ENCODE measurements at places on chromosomes 7 and 10. TPM values are rescaled to one million over a fixed set of nuclear protein-coding genes. Genes with fewer than 3 reads are reported as not detected.

CFAP70 gene
- 9.2 TPM for total RNA-seq

DNA sequence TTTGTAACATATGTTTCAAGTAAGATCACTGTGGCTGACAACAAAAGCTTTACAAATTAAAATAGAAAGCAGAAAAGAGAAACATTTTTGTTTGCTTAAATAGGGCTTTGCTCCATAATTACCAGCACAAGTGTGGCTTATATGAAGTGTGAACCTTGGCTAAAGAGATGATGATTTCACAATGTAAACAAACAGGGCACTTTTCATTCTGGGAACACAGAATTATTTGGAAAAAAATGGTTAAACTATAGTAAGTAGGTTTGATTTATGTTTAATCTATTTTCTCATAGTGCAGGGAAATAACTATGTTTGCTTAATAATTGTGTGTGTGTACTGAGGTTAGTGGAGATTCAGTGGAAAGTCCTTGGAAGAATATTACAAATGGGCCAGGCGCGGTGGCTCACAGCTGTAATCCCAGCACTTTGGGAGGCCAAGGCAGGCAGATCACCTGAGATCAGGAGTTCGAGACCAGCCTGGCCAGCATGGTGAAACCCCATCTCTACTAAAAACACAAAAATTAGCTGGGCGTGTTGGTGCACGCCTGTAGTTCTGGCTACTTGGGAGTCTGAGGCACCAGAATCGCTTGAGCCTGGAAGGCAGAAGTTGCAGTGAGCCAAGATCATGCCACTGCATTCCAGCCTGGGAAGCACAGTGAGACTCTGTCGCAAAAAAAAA, 19.1 kb upstream of the OTUD1 start:
- H3K27me3 ChIP-seq, result no peaks in the 10 kb centered on the region
- H3K4me3 ChIP-seq, result no peak overlapping the region
- no peaks in the 10 kb centered on the region for H3K36me3 ChIP-seq
- no peak overlapping the region for H3K27ac ChIP-seq

PDE1C gene
- total RNA-seq, result 5.8 TPM

PODXL gene
- total RNA-seq, result 108 TPM

EIF5AL1 gene
- not detected for total RNA-seq

GRCh38 chr10:108410236-108410635, 1245.7 kb upstream of the SORCS1 start:
- no peaks in the 10 kb centered on the region for H3K27me3 ChIP-seq
- no peaks in the 10 kb centered on the region for H3K4me1 ChIP-seq
- no peaks in the 10 kb centered on the region for H3K36me3 ChIP-seq
- no peak for DNase-seq
- no peak overlapping the region for H3K27ac ChIP-seq
- no peak overlapping the region for H3K4me3 ChIP-seq

- peak; percentile 80 for DNase-seq
- peak overlapping the region; percentile 70 for H3K27ac ChIP-seq
- no peak overlapping the region for H3K4me3 ChIP-seq
- no peaks in the 10 kb centered on the region for H3K36me3 ChIP-seq
Observed at GRCh38 chr10:14556285-14556956, 218.3 kb downstream of the FAM107B start.

SEMA3A gene
- 2.4 TPM for total RNA-seq

OIT3 gene
- total RNA-seq, result not detected

GRCh38 chr7:30914596-30914995, 2.9 kb downstream of the AQP1 start:
- no peaks in the 10 kb centered on the region for H3K27me3 ChIP-seq
- no peak for DNase-seq
- peak overlapping the region; percentile 89 for H3K27ac ChIP-seq
- peaks cover 74% of the 10 kb centered on the region for H3K4me1 ChIP-seq
- H3K36me3 ChIP-seq, result no peaks in the 10 kb centered on the region
- peak overlapping the region; percentile 70 for H3K4me3 ChIP-seq

- H3K27me3 ChIP-seq, result peaks cover 7% of the 10 kb centered on the region
- H3K27ac ChIP-seq, result no peak overlapping the region
- peaks cover 31% of the 10 kb centered on the region for H3K4me1 ChIP-seq
- H3K4me3 ChIP-seq, result peak overlapping the region; percentile 75
- no peak for DNase-seq
- no peaks in the 10 kb centered on the region for H3K36me3 ChIP-seq
Observed at GRCh38 chr10:11019724-11020547, 2.3 kb downstream of the CELF2 start.

GARIN1A gene
- 4.6 TPM for total RNA-seq

GRCh38 chr10:77467422-77467963, 170.1 kb downstream of the KCNMA1 start:
- DNase-seq, result no peak
- H3K4me1 ChIP-seq, result peaks cover 4% of the 10 kb centered on the region
- H3K27me3 ChIP-seq, result no peaks in the 10 kb centered on the region
- no peak overlapping the region for H3K27ac ChIP-seq
- no peaks in the 10 kb centered on the region for H3K36me3 ChIP-seq

DNA sequence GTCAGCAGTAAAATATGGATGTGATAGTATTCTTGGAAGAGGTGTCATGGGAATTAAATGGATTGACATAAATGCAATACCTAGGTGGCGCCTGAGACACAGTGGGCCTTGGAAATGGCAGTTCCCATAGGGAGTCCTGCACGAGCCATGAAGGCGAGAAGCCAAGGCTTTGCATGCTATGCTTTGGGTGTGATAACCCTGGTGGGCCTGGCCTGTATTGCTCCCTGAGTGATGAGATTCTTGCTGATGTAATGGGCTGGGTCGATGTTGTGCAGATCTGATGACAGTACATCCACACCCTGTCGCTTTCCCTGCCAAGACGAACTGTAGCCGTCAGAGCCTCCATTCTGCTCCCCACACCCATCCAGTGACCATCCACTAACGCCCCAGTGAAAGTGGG, 46.4 kb downstream of the CREB5 start:
- H3K4me3 ChIP-seq, result no peak overlapping the region
- no peak for DNase-seq
- H3K36me3 ChIP-seq, result no peaks in the 10 kb centered on the region
- no peaks in the 10 kb centered on the region for H3K27me3 ChIP-seq
- H3K27ac ChIP-seq, result no peak overlapping the region

DNA sequence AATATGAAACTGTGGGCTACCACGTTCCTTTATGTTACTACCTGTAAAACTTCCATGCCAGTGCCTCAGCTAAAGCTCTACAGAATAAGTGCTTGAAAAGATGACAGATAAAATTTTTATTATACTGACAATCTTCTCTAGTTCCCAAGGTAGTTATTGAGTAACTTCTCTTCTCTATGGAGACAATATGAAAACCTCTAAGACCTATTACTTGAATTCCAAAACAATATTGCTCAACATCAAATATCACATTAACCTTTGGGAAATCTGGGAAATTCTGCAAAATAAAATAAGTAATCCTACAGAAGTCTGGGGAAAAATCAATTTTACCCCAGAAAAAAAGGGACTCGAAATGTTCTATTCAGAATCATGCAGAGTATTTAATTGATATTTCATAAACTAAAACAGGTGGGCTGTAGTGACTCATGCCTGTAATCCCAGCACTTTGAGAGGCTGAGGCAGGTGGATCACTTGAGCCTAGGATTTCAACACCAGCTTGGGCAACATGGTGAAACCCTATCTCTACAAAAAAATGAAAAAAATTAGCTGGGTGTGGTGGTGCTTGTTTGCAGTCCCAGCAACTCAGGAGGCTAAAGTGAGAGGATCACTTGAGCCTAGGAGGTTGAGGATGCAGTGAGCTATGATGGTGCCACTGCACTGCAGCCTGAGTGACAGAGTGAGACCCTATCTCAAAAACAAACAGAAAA, 23.8 kb upstream of the ANK3 start:
- no peaks in the 10 kb centered on the region for H3K36me3 ChIP-seq
- H3K27me3 ChIP-seq, result no peaks in the 10 kb centered on the region
- H3K27ac ChIP-seq, result no peak overlapping the region
- H3K4me3 ChIP-seq, result no peak overlapping the region
- DNase-seq, result no peak
- H3K4me1 ChIP-seq, result no peaks in the 10 kb centered on the region

- H3K36me3 ChIP-seq, result no peaks in the 10 kb centered on the region
- no peak overlapping the region for H3K27ac ChIP-seq
- no peaks in the 10 kb centered on the region for H3K27me3 ChIP-seq
- no peak for DNase-seq
Observed at GRCh38 chr10:55048830-55049498, 247.9 kb upstream of the PCDH15 start.

VIPR2 gene
- total RNA-seq, result not detected

- H3K36me3 ChIP-seq, result no peaks in the 10 kb centered on the region
- H3K27ac ChIP-seq, result no peak overlapping the region
- no peak for DNase-seq
Observed at GRCh38 chr10:121572859-121573537, 25.2 kb downstream of the FGFR2 start.

- no peaks in the 10 kb centered on the region for H3K36me3 ChIP-seq
- H3K27ac ChIP-seq, result no peak overlapping the region
- no peak for DNase-seq
- H3K4me3 ChIP-seq, result no peak overlapping the region
- H3K27me3 ChIP-seq, result peaks cover 16% of the 10 kb centered on the region
- peaks cover 35% of the 10 kb centered on the region for H3K4me1 ChIP-seq
Observed at GRCh38 chr7:141071260-141071854, 2.5 kb upstream of the TMEM178B start.

DNA sequence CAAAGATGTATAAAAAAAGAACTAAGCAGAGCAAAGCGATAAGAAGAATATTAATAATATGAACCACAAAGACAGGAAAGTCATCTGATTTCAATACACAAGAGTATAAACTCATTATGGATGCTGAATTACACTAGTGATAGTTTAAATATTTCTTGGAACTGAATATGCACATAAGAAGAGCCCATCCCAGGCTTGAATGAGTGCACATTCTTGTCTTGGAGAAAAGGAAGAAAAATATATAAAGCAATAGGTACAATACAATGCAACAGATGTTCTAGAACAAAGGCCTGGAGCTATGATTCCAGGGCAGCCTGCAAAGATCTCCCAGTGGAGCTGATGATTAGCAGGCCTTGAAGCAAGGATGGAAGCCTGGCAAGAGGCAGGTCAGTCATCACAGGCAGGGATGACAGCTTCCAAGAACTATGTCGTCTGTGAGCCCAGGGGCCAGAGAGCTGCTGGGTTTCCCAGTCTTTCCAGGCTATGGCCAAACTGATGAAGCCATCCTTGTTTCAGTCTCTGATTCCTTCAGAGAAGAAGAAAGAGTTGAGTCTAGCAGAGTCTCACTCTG, 277.6 kb downstream of the KCNMA1 start:
- H3K27ac ChIP-seq, result no peak overlapping the region
- H3K36me3 ChIP-seq, result no peaks in the 10 kb centered on the region
- DNase-seq, result no peak
- H3K27me3 ChIP-seq, result no peaks in the 10 kb centered on the region

- peaks cover 25% of the 10 kb centered on the region for H3K36me3 ChIP-seq
- no peaks in the 10 kb centered on the region for H3K27me3 ChIP-seq
- peak; percentile 91 for DNase-seq
Observed at GRCh38 chr10:98414932-98415730, at the start of gene PYROXD2. PYROXD2 (minus strand) TSS chr10:98415182; CDS start chr10:98415135, 47 bp downstream.

DNA sequence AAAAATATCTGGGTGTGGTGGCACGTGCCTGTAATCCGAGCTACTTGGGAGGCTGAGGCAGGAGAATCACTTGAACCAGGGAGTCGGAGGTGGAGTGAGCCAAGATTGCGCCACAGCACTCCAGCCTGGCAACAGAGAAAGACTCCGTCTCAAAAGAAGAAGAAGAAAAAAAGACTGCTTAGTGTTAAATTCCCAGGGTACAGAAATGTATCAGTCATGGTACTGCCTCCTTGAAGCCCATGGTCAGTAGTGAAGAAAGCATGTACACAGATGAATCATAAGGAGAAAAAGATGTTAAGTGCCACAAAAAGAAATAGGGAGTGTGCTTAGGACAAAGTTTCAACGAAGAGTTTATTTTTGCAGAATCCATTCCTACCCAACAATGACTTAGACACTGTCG, 62.5 kb upstream of the KMT2E start:
- no peaks in the 10 kb centered on the region for H3K36me3 ChIP-seq
- peaks cover 6% of the 10 kb centered on the region for H3K4me1 ChIP-seq
- no peak overlapping the region for H3K4me3 ChIP-seq
- no peaks in the 10 kb centered on the region for H3K27me3 ChIP-seq

GRCh38 chr7:30090111-30090510, 44.7 kb upstream of the MTURN start:
- no peaks in the 10 kb centered on the region for H3K27me3 ChIP-seq
- no peak overlapping the region for H3K4me3 ChIP-seq
- no peak for DNase-seq
- no peaks in the 10 kb centered on the region for H3K36me3 ChIP-seq
- no peaks in the 10 kb centered on the region for H3K4me1 ChIP-seq

- no peak overlapping the region for H3K4me3 ChIP-seq
- DNase-seq, result no peak
- peaks cover 7% of the 10 kb centered on the region for H3K4me1 ChIP-seq
- H3K27ac ChIP-seq, result no peak overlapping the region
- no peaks in the 10 kb centered on the region for H3K36me3 ChIP-seq
Observed at GRCh38 chr7:127850195-127850594, 181.0 kb downstream of the LRRC4 start.

ACSM6 gene
- not detected for total RNA-seq

- no peak overlapping the region for H3K4me3 ChIP-seq
- H3K36me3 ChIP-seq, result no peaks in the 10 kb centered on the region
- H3K4me1 ChIP-seq, result peaks cover 91% of the 10 kb centered on the region
- DNase-seq, result peak; percentile 72
- peak overlapping the region; percentile 85 for H3K27ac ChIP-seq
Observed at GRCh38 chr7:30470163-30470770, 8.3 kb downstream of the NOD1 start.

DNA sequence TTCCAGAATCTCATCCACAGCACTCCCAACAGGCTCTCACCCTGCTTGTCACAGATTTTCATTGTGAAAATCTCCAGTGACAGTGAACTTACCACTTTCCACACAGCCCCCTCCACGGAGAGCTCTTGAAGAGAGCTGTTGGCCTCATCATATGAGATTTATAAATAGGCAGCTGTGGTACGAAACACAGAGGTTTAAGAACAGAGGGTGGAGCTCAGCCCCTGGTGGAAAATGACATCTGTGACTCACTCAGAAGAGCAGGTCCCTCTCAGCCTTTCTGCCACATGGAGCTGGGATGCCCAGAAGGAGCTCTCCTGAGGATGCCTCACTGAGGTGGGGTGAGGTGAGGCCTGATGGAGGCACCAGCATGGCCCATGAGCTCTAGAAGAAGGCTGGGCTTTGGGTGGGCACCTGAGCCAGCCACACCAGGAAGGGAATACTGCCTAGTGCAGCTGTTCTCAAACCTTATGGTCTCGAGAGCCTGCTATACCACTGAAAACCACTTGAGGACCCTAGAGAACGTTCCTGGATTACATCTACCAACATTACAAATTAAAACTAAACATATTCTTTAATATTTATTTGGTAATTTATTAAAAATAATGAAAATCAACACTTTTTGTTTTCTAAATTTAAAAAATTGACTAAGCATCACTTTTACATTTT, 25.8 kb upstream of the EEPD1 start:
- no peaks in the 10 kb centered on the region for H3K4me1 ChIP-seq
- H3K36me3 ChIP-seq, result no peaks in the 10 kb centered on the region
- H3K27ac ChIP-seq, result no peak overlapping the region
- no peaks in the 10 kb centered on the region for H3K27me3 ChIP-seq
- no peak overlapping the region for H3K4me3 ChIP-seq

DNA sequence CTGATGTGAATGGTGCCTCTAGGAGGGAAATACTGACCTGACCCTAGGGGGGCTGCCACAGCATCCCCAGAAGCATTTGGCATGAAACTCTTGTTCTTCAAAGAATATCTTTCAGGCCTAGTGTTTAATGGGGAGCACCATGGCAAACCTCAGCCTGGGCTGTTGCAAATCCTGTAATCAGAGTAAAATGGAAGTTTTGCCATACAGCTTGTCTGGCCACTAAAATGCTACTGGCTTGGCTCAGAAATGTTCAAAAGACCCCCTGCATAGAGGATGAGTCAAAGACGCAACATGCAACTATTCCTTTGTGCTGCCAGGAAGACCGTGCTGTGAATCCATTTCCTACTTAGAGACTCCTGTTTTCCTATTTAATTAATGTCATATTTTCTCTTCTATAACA, 26.7 kb downstream of the HECW1 start:
- no peak overlapping the region for H3K27ac ChIP-seq
- H3K4me1 ChIP-seq, result no peaks in the 10 kb centered on the region
- H3K4me3 ChIP-seq, result no peak overlapping the region
